ENCODE measurements at places on chromosomes 2 and 18. TPM values are rescaled to one million over a fixed set of nuclear protein-coding genes. Genes with fewer than 3 reads are reported as not detected.

Gene TEKT4
- total RNA-seq = not detected

DNA sequence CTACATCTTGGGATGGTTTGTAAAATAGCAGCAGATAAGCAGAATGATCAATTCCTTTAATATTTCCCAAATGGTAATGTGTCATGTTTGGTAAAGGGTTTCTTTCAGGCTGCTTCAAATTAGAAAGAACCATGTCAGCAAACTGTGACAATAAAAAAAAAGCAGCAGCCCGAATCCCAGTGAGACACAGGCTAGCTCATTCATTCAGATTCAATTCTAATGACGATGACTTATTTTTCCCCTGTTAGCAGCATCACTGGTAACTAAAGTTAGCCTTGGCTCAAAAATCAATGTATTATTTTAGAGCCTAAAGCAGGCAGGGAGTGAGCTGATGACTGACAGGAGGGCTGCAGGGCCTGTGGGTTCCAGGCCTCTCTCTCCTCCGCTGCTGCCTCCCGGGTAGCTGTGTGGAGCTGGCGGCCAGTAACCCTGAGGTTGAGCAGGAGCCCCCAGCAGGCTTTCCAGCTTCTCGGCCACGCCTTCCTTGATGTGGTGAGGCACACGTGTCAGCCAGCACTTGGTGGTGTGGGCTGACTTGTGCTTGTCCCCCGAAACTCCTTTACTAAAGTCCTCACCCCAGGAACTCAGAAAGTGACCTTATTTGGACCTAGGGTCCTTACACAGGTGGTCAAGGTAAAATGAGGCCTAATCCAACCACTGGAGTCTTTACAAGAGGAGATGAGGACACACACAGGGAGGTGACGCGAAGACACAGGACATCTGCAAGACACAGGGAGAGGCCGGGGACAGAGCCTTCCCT lies 120.5 kb upstream of the HS6ST1 start:
- no peak overlapping the region for H3K4me3 ChIP-seq
- no peaks in the 10 kb centered on the region for H3K36me3 ChIP-seq
- no peaks in the 10 kb centered on the region for H3K4me1 ChIP-seq
- no peaks in the 10 kb centered on the region for H3K27me3 ChIP-seq
- peak; percentile 79 for DNase-seq
- no peak overlapping the region for H3K27ac ChIP-seq

Gene EGR4
- not detected for total RNA-seq

- peaks cover 54% of the 10 kb centered on the region for H3K4me1 ChIP-seq
- H3K4me3 ChIP-seq = no peak overlapping the region
- peak overlapping the region; percentile 91 for H3K27ac ChIP-seq
- DNase-seq = peak; percentile 98
Observed at GRCh38 chr2:218008060-218009040, 5.6 kb upstream of the TNS1 start.

GRCh38 chr2:207143215-207144172 lies 22.3 kb downstream of the KLF7 start:
- no peaks in the 10 kb centered on the region for H3K27me3 ChIP-seq
- H3K4me3 ChIP-seq = peak overlapping the region; percentile 49
- H3K27ac ChIP-seq = peak overlapping the region; percentile 84
- peaks cover 40% of the 10 kb centered on the region for H3K4me1 ChIP-seq
- peaks cover 8% of the 10 kb centered on the region for H3K36me3 ChIP-seq

Gene ATF2
- total RNA-seq = 81.3 TPM

DNA sequence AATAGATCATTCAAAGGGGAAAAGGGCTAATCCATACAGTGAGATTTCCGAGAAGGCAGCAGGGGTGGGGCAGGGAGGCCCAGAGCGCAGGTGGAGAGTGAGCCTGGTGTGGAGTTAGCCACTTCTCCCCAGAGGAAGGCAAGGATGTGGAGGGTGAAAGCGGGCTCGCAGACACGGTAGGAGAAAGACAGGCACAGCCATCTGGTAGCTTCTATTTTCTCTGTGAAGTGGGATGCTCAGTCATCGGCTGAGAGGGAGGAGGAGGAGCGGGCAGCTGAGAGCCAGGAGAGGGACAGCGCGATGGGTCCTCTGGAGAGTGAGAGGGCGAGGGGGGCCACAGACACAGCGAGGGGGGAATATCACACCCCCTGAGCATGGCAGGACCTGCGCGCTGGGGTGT lies 153.3 kb upstream of the NDUFV2 start:
- peak overlapping the region; percentile 12 for H3K4me3 ChIP-seq
- peak overlapping the region; percentile 90 for H3K27ac ChIP-seq
- H3K27me3 ChIP-seq = no peaks in the 10 kb centered on the region
- H3K36me3 ChIP-seq = no peaks in the 10 kb centered on the region
- peaks cover 36% of the 10 kb centered on the region for H3K4me1 ChIP-seq

Gene PSD4
- 1.8 TPM for total RNA-seq

GRCh38 chr2:159795841-159796690 lies 1.9 kb downstream of the CD302 start:
- peaks cover 18% of the 10 kb centered on the region for H3K4me1 ChIP-seq
- no peaks in the 10 kb centered on the region for H3K36me3 ChIP-seq
- DNase-seq = peak; percentile 65
- peaks cover 4% of the 10 kb centered on the region for H3K27me3 ChIP-seq
- H3K27ac ChIP-seq = no peak overlapping the region

- no peaks in the 10 kb centered on the region for H3K36me3 ChIP-seq
- peak overlapping the region; percentile 55 for H3K4me3 ChIP-seq
Observed at GRCh38 chr2:144995482-144995881, 475.6 kb upstream of the ZEB2 start.

- DNase-seq = no peak
- no peak overlapping the region for H3K27ac ChIP-seq
- no peaks in the 10 kb centered on the region for H3K27me3 ChIP-seq
- no peaks in the 10 kb centered on the region for H3K4me1 ChIP-seq
Observed at GRCh38 chr2:184394642-184395041, 203.7 kb upstream of the ZNF804A start.

- H3K27ac ChIP-seq = no peak overlapping the region
- no peaks in the 10 kb centered on the region for H3K36me3 ChIP-seq
- H3K4me1 ChIP-seq = peaks cover 6% of the 10 kb centered on the region
- H3K4me3 ChIP-seq = no peak overlapping the region
Observed at GRCh38 chr2:108399479-108399878, 21.7 kb downstream of the SULT1C4 start.

DNA sequence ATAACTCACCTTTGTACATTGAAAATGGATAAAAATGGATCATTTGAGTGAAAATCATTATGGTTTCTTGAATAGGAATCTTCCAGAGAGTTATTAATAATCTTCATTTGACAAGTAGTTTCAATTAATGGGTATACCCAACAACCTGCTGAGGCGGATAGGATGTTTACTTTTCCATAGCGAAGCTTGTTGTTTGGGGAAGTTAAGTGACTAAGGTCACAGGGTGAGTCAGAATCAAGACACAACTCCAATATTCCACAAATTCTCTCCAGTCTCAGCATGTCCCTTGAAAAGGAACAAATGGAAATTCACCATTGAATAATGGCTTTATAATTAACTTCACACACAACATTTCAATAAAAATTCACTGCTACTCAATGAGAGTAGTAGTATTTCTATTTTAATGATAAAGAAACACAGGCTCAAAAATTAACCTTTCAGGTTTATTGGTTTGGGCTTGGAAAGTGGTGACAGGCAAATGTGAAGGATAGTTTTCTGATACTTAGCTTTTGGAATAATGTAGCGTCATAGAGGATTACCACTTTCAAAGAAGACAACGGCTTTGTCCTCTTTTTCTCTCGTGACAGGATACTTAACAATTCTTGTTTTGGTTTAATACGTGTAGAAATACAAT lies 211.3 kb downstream of the GPD2 start:
- peak; percentile 29 for DNase-seq
- H3K27ac ChIP-seq = no peak overlapping the region
- H3K4me3 ChIP-seq = no peak overlapping the region

DNA sequence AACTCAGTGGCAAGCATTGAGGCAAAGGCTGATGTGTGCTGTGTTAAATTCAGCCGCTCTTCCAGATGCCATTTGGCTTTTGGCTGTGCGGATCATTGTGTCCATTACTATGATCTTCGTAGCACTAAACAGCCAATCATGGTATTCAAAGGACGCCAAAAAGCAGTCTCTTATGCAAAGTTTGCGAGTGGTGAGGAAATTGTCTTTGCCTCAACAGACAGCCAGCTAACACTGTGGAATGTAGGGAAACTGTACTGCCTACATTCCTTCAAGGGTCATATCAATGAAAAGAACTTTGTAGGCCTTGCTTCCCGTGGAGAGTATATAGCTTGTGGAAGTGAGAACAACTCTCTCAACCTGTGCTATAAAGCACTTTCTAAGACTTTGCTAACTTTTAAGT lies 195.5 kb upstream of the RAB12 start:
- no peaks in the 10 kb centered on the region for H3K4me1 ChIP-seq
- no peak overlapping the region for H3K27ac ChIP-seq
- peaks cover 17% of the 10 kb centered on the region for H3K27me3 ChIP-seq
- H3K36me3 ChIP-seq = no peaks in the 10 kb centered on the region
- DNase-seq = no peak
- H3K4me3 ChIP-seq = no peak overlapping the region

All from osteoblast (primary cell).